Chondrocyte (in vitro differentiated cells): ENCODE measurements at places on chromosomes 12 and 14. TPM values are rescaled to one million over a fixed set of nuclear protein-coding genes. Genes with fewer than 3 reads are reported as not detected.

Gene CELA1
- not detected in 3 replicates for total RNA-seq

Gene NFATC4
- 93.4 to 99.2 TPM (median 97.7 TPM) in 3 replicates for total RNA-seq

- no peaks in the 10 kb centered on the region for H3K36me3 ChIP-seq
- DNase-seq = no peak
- H3K27ac ChIP-seq = no peak overlapping the region
- H3K4me3 ChIP-seq = no peak overlapping the region
These were observed 1304.7 kb upstream of the FLRT2 start for GRCh38 chr14:84225268-84225667.

Gene KERA
- total RNA-seq = not detected in 3 replicates

GRCh38 chr12:30862486-30862885, 64.1 kb upstream of the TSPAN11 start:
- H3K27me3 ChIP-seq = peaks cover 13% of the 10 kb centered on the region
- H3K36me3 ChIP-seq = no peaks in the 10 kb centered on the region
- no peak for DNase-seq
- peaks cover 18% of the 10 kb centered on the region for H3K4me1 ChIP-seq
- no peak overlapping the region for H3K4me3 ChIP-seq
- H3K27ac ChIP-seq = peak overlapping the region; percentile 64
